ENCODE measurements at places on chromosomes 1 and 21. TPM values are rescaled to one million over a fixed set of nuclear protein-coding genes. Genes with fewer than 3 reads are reported as not detected.

Gene IL10
- not detected for total RNA-seq

Gene BMP8B
- 3.5 TPM for total RNA-seq

GRCh38 chr1:22142315-22143064 is 407 bp downstream of the WNT4 start:
- DNase-seq, result peak; percentile 34

GRCh38 chr1:107474877-107475612 is 334.2 kb downstream of the NTNG1 start:
- no peak for DNase-seq

DNA sequence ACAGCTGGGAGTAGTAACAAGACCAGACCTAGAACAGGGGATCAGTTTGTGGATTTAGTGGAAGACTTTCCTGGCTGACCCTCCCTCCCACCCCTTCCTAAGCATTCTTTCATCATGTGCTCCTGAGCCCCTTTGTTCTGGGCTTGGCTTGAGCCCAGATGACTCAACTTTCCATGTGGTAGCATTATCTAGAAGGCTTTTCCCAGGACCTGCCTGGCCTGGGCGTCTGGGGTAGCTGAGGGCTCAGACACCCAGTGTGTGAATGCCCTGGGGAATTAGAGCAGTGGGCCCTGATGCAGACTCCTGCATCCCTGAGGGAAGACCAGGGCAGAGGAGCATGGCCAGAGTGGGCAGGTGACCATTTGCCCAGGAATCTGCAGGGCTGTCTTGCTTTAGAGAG is 44.1 kb upstream of the TSPAN2 start:
- no peak for DNase-seq

GRCh38 chr1:53554592-53555305 is 95.5 kb downstream of the DMRTB1 start:
- no peak for DNase-seq

DNA sequence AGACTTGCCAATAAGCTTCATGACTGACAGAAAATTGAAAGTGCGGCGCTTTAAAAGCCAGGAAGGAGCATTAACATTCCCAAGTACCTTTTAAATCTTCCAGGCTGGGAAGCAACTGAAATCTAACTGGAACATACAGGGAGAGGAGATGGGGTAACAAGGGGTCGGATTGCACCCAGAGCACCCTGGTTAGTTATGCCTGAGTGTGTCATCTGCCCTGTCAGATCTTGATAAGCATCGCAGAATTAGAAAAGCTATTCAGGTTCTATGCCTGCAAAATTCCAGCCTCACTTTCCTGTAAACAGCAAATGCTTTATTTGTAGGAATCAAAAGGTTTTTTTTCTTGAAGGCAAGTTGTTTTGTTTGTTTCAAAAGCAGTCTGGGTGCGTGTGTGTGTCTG is 58.5 kb downstream of the SERBP1 start:
- DNase-seq, result no peak

Data from HT-29 (cell line).